ENCODE measurements at places on chromosomes 12 and 14.

GRCh38 chr12:107152315-107152714 lies 59.0 kb upstream of the CRY1 start:
- no peak for DNase-seq

DNA sequence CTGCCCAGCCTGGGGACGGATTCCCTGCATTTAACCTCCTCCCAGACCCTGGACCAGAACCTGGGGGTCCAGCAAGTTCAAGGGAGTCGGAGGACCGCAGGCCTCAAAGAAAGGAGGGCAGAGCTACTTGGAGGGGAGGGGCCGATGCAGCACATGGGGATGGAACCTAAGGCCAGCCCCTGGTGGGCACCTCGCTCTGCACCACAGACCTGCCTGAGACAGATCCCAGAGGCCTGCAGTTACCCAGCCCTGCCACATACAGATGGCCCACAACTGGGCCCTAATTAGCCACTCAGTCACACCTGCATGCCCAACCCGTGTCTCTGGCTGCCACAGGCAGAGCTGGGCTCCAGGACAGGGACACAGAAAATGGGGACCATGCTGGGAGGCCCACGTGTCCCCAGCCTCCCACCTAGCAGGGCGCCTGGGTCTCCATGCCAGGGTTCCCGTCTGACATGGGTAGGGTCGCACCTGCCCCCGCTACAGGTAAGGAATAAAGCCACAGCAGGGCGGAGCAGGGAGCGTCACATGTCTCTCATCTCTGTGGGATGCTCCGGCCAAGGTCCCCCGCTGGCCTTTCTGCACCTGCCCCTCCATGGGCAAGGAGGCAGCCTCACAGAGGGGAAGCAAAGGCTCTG lies 16.7 kb downstream of the AKT1 start:
- peak; percentile 49 for DNase-seq

GRCh38 chr12:62434494-62435302 lies 31.9 kb upstream of the MON2 start:
- DNase-seq = no peak

GRCh38 chr14:25484906-25485305 lies 435.0 kb upstream of the STXBP6 start:
- no peak for DNase-seq

GRCh38 chr12:1488908-1489381 lies 105.4 kb downstream of the FBXL14 start:
- no peak for DNase-seq

DNA sequence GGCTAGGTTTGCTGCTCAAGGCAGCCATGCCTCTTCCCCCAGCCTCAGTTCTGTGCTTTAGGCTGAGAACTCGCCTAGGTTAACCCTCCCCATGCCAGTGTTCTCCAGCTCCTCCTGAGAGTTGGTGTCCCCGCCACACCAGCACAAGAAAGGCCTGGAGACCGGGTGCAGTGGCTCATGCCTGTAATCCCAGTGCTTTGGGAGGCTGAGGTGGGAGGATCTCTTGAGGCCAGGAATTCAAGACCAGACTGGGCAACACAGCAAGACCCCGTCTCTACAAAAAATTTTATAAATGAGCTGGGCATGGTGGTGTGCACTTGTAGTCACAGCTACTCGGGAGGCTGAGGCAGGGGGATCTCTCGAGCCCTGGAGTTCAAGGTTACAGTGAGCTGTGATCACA lies 10.2 kb downstream of the RIN3 start:
- DNase-seq = no peak

GRCh38 chr14:68239988-68240771 lies 420.6 kb downstream of the RAD51B start:
- no peak for DNase-seq

DNA sequence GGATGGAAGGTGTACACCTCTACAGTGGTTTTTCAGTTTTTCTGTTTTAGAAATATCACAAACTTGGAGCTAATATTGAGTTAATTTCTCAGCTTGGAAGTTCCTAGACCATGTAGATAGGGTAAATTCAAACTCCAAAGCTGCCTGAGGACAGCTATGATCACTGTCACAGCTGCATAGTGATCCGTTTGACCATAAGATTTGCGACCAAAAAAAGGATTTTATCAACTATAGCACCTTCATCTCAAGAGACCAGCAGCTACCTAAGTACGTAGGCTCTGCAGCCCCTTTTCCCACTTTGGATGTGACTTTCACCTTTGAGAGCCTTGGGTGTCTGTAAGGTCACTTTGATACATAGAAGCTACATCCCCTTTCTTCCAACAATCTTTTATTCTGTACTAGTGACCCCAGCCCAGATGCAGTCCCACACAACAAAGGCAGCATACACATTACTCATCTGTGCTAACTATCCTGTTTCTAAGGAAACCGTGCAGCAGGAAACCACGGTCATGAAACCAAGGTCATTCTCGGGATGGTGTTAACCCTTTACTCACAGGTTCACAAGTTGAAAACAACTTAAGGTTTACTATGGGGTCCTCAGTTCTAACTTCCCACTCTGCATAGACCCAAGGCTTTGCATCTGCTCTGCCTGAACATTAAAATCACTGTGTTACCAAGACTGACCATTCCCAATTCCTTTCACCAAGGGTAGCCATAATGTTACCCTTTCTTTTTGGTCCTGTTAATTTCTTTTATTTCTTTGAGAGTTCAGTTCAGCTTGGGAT lies 75.4 kb downstream of the IFT81 start:
- no peak for DNase-seq

Measured in 8988T (cell line).